ENCODE measurements at places on chromosomes 3 and 15.

GRCh38 chr3:197151580-197151979 is 122.0 kb upstream of the MELTF start:
- no peak for DNase-seq

GRCh38 chr3:61451841-61452240 is 109.5 kb upstream of the PTPRG start:
- no peak for DNase-seq

DNA sequence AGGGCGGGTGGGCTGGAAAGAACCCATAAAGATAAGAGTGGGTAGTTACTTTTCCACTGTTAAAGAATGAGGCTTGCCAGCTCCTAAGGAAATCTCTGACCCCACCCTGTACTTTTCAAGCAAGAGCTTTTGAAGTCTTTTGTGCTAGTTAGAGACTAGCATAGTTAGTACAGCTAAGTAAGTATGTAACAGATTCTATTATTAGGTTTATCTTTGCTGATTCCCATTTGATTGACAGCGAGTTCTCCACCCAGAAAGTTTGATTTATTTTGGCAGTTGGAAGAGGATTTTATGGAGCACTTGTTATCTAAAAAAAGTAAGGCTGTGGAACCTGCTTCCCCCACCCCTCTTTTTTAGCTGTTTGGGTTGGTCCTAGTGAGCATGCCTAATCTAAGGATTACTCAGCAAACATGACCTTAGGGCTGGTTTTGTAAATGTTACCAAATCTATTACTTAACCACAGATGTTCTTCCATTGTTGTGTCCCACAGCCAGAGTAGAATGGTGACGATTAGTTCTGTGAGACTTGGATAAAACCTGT is 57.6 kb downstream of the FNDC3B start:
- no peak for DNase-seq

- DNase-seq, result no peak
Measured at GRCh38 chr15:28117432-28117990, 18.4 kb upstream of the OCA2 start.

GRCh38 chr3:140081887-140082286 is 146.9 kb downstream of the CLSTN2 start:
- no peak for DNase-seq

- no peak for DNase-seq
Measured at GRCh38 chr3:188978421-188979171, 193.2 kb upstream of the TPRG1 start.

GRCh38 chr15:48449734-48450133 is 118.5 kb downstream of the DUT start:
- DNase-seq, result no peak

GRCh38 chr3:6717026-6717943 is 143.6 kb upstream of the GRM7 start:
- DNase-seq, result no peak

DNA sequence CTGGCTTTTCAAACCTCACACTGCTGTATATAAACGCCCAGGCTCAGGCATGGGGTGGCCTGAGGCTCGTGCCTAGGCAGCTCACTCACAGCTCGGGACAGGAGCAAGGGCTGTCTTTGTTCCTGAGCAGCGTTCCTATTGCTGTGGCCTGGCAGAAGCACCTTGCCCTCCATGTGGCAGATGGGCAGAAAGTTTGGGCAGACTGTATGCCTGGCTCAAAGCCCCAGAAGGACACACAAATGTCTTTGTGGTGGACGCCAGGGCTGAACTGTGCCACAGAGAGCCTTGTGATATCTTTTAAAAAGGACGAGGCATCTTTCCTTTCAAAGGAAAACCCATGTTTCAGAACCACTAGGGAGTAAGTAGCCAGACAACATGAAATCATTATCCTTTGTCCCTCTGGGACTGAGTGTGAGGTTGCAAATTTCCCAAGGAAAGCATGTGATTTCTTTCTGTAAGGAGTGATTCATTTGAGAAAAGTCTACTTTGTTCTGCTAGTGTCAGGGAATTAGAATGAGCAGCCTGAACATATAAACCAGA is 29.3 kb upstream of the UBE2E1 start:
- no peak for DNase-seq
